ENCODE measurements at places on chromosomes 7 and 10.

GRCh38 chr7:4682621-4683042, 537 bp downstream of the FOXK1 start:
- no peak for DNase-seq

DNA sequence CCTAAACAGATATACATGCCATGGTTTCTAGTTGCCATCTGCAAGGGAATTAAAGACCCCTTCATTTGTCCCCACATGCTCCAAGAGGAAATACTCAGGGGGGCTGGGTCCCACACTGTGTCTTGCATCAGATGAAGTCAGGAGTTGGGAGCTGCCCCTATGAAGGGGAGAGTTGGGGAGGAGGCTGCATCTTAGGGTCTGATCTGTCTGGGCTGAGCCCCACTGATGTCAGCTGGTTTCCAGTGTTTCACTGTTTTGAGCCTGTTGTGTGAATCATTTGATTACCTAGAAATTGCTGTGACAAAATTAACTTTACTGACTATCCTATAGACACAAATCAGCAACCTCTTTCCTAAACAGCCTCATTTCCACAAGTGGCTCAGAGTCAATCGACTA, 4.9 kb upstream of the ADCY1 start:
- no peak for DNase-seq

DNA sequence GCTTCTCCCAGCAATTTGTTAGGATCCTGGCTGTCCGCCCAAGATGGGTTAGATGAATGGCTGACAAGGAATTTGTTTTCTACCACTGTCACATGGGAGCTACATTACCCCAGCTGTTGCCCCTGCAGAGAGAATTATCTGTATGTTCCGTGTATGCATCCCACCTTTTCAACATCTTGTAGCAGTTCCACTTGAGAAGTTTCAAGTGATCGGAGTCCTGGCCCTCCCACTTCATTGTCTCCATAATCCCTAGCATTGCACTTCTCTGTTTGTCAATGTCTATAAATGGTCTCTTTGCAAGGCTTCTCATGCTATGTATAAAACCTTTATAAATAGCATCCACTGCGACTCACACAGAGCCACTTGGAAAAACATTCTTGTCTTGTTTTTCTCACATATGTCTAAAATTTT, 972.5 kb downstream of the CNTNAP2 start:
- no peak for DNase-seq

- no peak for DNase-seq
Measured at GRCh38 chr7:73909051-73909941, 48.3 kb downstream of the TMEM270 start.

GRCh38 chr10:7315906-7316305, 94.9 kb downstream of the SFMBT2 start:
- DNase-seq = no peak

DNA sequence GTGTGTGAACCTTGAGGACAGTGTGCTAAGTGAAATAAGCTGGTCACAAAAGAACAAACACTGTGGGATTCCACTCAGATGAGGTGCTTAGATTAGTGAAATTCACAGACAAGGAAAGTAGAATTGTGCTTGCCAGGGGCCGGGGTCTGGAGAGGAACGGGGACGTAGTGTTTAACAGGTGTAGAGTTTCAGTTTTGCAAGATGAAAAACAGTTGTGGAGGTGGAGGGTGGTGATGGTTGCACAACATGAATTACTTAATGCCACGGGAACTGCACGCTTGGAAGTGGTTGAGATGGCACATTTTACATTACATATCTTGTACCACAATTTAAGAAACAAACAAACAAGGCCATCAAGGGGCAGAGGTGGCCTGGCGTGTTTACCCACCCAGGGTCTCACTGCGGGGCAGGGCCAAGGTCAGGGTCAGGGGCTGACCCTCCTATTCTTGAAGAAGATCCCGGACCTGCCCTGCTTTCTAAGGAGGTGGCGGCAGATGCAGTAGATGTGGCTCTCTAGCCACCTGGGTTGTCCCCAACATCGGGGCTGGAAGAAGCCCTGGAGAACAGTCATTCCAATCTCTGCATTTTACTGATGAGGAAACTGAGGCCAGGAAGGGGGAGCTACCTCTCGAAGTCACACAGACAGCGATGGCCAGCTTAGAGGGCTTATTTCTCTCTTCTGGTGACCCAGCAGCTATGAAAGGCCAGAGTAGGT, 91.5 kb upstream of the LRRC4 start:
- DNase-seq = no peak

GRCh38 chr7:47485640-47486435, 96.1 kb downstream of the TNS3 start:
- no peak for DNase-seq

- DNase-seq = no peak
Measured at GRCh38 chr7:143728333-143728862, 29.1 kb downstream of the CTAGE6 start.

DNA sequence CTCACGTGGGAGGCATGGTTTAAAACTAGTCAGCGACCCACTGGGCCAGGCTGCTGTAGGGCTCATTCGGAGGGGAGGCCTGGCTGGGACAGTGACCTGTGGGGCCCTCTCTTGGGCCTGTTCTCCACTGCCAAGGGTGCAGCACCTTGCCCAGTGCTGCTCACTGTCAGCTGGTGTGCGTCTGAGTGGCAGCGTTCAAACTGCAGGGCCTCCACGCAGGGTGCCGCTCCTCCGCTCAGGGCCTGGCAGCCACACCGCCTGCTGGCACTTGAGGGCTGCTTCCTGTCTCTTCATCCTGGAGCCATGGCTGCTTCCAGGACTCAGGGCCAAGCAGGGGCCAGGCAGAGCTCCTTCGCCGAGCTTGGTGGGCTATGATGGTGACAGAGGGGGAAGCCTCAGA, 18.3 kb downstream of the ADAMTS14 start:
- no peak for DNase-seq

DNA sequence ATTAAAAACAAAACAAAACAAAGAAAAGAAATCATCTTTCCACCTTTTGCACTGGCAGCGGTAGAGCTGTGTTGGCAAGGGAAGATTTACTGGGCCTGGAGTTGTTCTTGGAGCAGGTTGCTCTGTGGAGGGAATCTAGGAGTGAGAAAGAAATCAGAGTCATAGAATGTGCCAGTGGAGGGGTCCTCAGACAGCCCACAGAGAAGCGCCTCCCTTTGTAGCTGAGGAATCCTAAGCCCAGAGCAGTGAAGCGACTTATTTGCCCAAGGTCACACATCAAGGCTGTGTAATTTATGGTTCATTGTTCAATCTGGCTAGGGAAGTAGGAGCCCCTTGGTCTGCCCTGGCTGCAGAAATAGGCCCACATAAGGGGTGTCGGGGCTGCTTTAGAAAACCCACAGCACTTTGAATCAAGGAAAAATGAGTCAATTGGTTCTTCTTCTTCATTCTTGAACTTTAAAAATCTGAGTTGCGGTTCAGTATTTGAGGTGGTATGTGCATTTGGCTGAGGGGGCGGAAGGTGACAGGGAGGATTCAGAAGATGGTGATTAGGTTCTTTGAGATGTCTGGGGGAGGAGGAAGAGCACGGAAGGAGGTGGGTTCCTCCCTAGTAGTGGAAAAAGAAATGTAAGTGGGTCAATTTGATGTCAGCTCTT, 253.7 kb downstream of the PTEN start:
- DNase-seq = peak; percentile 46

DNA sequence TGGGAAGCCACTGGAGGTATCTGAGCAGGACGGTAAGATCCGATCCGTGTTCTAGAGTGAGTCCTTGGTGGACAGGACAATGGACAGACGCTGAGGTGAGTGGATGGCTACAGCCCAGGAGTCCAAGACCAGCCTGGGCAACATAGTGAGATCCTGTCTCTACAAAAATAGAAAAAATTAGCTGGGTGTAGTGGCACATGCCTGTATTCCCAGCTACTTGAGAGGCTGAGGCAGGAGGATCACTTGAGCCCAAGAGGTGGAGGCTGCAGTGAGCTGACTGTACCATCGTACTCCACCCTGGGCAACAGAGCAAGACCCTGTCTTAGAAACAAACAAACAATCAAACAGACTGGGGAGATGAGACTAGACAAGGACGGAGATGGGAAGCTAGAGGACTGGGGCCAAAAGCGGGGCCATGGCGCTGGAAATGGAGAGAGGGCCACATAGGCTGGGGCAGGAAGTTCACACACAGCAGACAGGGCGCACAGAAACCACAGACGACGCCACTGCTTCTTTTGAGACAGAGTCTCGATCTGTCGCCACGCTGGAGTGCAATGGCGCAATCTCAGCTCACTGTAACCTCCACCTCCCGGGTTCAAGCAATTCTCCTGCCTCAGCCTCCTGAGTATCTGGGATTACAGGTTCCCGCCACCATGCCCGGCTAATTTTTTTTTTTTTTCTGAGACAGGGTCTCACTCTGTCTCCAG, 24.7 kb downstream of the DAGLB start:
- no peak for DNase-seq

DNA sequence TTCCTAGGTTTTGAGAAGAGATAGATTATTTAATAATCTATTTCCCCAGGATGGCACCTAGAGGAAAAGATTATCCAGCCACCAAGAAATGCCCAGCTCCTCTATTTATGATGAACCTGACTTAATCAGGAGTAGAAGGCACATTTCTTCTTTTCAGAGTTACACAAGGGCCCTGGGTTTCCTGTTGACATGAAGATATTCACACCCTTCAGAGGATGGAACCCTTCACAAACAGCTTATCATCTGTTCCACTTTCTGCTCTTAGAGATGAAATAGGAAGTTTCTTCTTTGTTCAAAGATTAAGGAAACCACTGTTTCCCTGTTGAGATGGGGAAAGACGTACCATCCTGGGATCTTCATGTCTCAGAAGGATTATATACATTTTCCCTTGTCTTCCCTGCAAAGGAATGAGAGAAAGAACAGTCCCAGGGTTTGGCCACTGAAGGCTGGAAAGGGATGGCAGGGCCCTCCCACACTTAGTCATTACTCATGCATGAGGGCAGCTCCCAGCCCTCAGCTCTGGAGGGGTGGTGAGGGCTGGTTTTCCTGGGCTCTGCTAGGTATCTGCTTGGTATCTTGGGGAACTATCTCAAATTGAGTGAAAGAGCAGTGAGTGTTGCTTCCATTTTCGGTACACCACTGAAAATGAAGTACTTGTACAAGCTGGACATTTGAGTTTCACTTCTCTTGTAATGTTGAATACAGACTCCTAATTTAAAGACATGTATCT, 64.0 kb downstream of the MTPAP start:
- no peak for DNase-seq

GRCh38 chr10:47380341-47381102, 3.6 kb downstream of the ZNF488 start:
- DNase-seq = no peak

DNA sequence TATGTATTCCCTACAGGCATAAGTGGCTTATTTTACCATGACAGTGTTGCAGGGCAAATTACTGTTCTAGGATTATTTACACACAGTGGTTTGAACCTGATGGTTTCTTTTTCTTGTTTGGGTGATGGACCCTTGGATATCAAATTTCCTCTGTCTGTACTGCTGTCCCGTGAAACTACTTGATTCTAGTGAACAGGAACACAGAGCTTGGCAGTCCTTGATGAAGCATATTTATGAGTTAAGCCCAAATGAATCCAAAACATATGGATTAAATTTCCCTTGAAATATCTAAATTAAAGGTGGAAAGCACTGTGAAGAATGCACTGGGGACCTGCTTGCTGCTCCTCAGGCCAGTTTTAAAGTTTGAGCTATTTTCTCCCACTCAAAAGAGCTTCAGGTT, 635.3 kb downstream of the INHBA start:
- no peak for DNase-seq

GRCh38 chr10:26448292-26448691, 10.2 kb downstream of the APBB1IP start:
- no peak for DNase-seq

DNA sequence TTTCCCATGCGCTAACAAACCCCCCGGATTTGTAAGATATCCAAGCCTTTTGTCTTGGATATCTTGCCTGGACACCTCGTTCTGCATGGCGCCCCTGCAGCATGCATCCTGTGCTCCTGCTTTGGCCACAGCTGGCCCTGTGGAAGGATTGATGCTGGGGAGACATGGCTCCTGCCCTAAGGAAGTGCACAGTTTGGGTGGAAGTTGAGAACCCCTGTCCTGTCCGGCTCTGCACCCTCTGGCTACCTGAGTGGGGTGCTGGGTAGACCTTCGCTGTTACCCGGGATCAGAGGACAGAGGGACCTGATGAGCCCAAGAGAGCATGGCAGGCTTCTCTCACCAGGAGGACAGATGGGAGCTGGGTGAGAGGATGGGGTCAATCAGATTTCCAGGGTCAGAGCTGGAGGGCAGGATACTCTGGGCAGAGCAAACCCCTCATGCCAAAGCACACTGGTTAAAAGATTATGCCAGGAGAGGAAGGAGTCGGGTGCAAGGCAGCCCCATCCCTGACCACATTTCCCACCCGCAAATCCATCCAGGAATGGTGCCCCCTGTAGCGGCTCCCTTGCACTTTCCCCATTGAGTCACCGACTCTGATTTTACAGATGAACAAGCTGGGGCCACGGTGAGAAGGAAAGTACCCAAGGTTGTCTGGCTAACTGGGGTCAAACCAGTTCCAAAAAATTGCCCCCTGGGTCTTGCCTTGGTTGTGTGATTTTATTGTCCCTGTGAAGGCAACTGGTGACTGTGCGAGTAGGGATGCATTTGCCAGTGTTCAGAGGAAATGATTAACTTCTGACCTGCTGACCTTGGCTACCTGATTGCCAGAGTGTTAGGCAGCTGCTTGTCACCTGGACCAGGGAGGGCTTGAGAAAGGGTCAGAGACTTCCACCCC, 290.1 kb upstream of the ZMIZ1 start:
- DNase-seq = no peak

- no peak for DNase-seq
Measured at GRCh38 chr7:1969459-1970284, 263.1 kb downstream of the MAD1L1 start.

DNA sequence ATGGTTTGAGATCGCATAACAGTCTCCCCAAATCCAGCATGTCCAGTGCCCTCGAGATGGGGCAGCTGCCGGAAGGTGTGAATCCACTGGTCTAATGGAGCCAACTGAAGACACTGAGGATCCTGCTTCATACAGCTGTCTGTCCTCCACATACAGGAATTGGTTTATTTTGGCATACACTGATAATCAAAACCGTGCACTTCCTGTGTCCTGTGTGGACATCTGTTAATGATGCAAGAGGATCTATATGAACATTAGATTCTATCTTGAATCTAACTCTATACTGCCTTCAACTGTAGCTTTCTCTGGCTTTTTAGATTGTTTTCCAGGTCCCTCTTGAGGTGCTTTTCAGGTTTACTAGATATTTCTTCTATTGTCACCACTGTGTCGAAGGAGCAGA, 3.0 kb upstream of the JAZF1 start:
- DNase-seq = no peak

GRCh38 chr10:65660006-65660405, 1265.8 kb upstream of the LRRTM3 start:
- DNase-seq = no peak

GRCh38 chr7:14504134-14504533, 398.4 kb downstream of the DGKB start:
- DNase-seq = no peak

DNA sequence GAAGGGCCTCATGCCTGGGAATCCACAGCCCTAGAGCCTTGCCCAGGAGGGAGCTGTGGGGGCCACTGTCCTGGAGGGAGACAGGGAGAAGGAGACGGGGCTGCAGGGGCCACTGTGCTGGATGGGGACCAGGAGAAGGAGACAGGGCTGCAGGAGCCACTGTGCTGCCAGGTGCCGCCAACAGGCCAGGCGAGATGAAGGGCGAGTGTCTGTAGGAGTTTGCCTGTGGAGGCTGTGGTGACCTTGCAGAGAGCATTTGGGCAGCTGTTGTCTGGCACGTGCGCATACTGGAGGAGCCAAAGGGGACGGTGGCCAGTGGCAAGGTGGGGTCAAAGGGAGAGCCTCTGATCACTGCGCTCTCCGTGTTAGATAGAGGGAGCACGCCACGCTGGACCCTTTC, 79.2 kb downstream of the NKX6-2 start:
- DNase-seq = no peak

Data from activated CD4-positive, alpha-beta T cell treated with anti-CD3 and anti-CD28 coated beads for 24 hours (primary cell).